GM23338 (cell line): ENCODE measurements at places on chromosomes 2 and 18. TPM values are rescaled to one million over a fixed set of nuclear protein-coding genes. Genes with fewer than 3 reads are reported as not detected.
A peak's percentile ranks its signal among the peaks of the same experiment; 100 is the strongest.

The MAP2 gene
- 3.2 and 4.4 TPM in 2 replicates for total RNA-seq

The CPO gene
- 0.94 TPM in 1 of 2 replicates, not detected in the other for total RNA-seq

The IL36A gene
- not detected in 2 replicates for total RNA-seq

The GLI2 gene
- 41.7 and 53.6 TPM in 2 replicates for total RNA-seq

The CHAC2 gene
- 17.9 and 20.9 TPM in 2 replicates for total RNA-seq

The SERPINB11 gene
- total RNA-seq: not detected in 2 replicates

- DNase-seq: peak; percentile 25
These were observed 1.2 kb upstream of the ANO7 start for GRCh38 chr2:241187101-241187917.

DNA sequence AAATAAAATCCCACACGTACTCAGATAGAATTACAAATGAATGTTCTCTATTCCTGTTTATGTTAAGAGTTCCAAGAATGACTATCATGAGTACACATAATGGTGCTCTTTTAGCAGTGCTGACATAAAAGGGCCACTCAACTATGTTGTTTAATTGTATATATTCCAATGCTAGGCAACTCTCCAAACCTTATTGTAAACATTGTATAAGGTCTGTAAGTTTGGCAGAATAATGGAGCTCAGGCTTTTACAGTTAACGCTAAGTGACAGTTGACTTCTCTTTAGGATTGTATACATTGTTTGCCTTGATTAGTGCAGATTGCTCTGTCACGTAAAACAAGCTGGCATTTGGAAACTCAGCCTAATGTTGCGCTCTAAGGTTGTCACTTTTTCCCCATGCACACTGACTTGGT, 20.8 kb downstream of the RBMS1 start:
- DNase-seq: no peak

GRCh38 chr2:163213661-163214081, 375.1 kb upstream of the KCNH7 start:
- no peak for DNase-seq

DNA sequence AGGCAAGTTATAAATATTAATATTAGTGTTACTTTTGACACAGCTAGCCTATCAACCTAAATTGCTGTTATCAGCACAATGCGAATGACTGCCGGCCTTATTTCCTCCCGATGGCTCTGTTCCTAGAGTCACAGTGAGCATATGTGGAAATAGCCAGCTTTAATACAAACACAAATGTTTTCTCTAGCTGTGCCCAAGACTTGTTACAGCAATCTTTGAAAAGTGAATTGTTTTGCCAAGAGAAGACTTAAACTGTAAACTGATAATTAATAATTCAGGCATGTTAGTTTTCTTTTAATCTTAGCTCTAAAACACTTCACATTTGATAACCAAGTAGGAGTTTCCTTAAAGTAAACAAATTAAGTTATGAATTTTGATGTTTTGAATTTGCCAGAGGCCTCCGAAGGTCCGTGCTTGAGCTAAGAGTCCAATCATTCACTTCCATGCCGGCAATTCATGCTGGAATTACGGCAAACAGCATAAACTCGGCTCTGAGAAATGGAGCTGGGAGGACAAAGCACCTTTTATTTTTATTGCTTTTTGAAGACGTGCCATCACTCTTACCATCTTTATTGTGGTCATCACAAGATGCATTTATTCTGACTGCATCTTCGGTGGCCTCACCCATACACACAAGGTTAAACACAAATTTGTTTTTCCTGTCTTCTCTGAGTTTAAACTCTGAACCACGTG, 184.5 kb upstream of the CWC22 start:
- no peak for DNase-seq

- peak; percentile 80 for DNase-seq
These were observed 41.8 kb downstream of the TGFBRAP1 start for GRCh38 chr2:105287692-105288091.
